ENCODE measurements at places on chromosomes 4 and X.
A peak's percentile ranks its signal among the peaks of the same experiment; 100 is the strongest.

GRCh38 chrX:106168107-106168506, at the start of gene PWWP3B:
TSS of gene PWWP3B (plus strand) at chrX:106168305. CDS start at chrX:106205433, 37,128 bp downstream.
- no peak for DNase-seq

- no peak for DNase-seq
Observed at GRCh38 chr4:150849016-150849415, 166.1 kb downstream of the LRBA start.

DNA sequence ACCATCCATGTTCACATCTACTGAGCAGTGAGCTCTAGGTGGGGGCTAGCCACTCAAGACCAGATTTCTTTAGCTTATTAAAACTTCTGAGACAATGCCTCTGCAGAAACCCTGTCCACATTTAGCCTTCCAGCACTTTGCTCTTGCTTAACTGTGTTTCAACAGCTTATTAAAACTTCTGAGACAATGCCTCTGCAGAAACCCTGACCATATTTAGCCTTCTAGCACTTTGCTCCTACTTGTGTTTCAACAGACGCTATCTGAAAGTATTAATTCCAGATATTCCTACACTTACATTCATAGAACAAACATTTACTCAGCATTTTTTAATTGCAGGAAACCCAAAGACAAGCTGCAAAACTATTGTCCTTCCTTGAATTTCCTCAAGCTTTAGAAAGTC, 91.9 kb downstream of the SEL1L3 start:
- no peak for DNase-seq

- DNase-seq, result no peak
Observed at GRCh38 chr4:1972414-1972813, 36.4 kb downstream of the NELFA start.

DNA sequence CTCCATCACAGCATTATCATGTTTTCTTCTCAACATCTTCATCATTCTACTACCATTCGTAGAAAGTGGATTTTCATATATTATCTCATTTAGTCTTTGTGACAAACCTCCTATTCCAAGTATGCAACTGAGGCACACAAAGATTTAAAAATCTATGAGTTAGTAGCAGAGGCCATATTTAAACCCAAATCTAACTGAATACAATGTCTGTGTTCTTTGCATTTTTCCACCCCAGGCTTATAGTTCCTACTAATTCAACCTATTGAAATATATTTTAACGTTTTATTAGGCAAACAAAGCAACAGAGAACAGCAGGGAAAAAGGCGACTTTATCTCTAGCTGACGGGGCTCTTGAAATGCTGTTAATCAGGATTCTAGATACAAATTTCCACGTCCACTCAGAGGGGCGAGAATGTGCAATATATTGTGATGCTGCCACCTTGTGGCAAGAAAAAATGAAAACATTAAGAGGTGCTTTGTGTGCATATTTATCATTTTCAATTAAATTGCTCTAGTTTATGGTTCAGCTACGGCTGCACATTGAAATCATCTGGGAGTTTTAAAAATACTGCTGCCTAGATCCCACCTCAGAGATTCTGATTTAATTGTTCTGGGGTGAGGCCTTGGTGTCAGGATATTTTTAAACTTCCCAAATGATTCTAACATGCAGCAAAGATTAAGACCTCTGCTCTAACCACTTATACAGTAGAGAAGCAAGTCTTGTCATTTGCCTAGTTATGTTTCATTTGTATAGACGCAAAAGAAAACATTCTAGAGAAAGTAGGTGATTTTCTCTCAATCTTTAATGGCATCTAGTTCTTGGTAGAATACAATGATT, 315.9 kb downstream of the MAPK10 start:
- peak; percentile 19 for DNase-seq

- peak; percentile 9 for DNase-seq
Observed at GRCh38 chrX:155115174-155115819, 44.0 kb downstream of the BRCC3 start.

- DNase-seq, result no peak
Observed at GRCh38 chrX:142256935-142257334, 51.8 kb upstream of the MAGEC2 start.
